ENCODE measurements at places on chromosomes 7 and 10.

- DNase-seq, result no peak
These were observed 50.2 kb downstream of the MTURN start for GRCh38 chr7:30184791-30185487.

DNA sequence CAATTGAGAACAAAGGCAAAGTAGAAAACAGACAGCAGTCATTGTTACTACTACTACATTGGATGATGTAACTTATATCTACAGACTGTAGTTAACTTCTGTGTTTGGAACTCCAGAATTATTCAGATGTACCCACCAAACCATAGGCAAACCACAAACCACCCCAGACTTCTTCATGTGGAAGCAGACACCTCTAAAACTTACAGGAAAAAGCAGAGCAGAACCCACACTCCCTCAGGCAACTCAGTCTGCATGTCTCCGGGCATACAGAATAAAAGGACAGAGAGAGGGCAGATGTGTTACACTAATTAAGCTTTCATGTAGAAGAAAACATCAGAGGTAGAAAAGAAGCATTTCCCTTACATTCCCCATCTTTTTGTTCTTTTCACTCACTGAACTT lies 9.0 kb downstream of the LSM5 start:
- no peak for DNase-seq

DNA sequence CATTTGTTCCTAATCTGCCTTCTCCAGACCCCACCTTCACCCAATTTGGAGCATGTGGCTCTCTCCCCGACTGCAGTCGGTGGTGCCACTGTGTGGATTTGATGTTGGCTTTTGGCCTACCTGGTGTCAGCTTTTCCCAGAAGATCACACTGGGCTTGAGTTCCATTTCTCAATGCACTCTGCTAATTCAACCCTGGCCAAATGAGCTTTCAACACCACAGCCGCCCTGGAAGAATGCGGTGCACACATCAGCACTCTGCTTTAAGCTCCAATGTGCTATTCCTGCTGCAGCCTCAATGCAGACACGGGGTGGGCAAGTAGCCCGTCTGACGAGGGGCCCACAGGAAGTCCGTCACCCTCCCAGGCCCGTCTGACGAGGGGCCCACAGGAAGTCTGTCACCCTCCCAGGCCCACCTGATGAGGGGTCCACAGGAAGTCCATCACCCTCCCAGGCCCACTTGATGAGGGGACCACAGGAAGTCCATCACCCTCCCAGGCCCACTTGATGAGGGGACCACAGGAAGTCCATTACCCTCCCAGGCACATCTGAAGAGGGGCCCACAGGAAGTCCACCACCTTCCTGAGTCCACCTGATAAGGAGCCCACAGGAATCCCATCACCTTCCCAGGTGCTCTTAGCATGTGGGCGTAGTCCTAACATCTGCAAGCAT lies 64.4 kb downstream of the ASB13 start:
- no peak for DNase-seq

- DNase-seq, result no peak
These were observed 6.6 kb downstream of the ANK3 start for GRCh38 chr10:60382946-60383681.

DNA sequence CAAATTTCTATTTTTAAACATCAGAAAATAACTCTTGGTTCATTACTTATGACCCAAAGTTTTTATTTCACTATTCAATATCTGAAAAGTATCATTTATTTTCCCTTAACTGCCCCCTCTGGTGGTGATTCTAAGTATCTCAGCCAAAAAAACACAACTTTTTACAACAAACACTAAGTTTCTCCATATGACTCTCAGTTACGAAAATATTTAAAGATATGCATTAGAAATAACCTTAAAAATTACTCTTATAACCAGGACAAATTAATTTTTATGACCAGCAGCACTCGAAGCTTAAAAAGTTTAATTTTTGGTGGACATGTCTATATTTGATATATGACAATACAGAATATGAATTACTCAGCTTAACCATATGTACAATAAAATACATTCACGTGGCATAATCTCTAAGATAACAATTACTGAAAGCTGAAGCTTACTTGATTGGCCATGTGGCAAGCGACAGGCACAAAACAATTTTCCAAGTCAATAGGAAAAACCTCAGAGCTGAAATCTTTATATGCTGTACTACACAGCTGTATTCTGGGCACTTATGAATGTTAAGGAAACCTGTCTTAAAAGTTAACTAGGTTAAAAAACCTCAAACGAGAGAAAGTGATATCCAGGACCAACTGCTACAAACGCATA lies 2.3 kb downstream of the HNRNPA2B1 start:
- no peak for DNase-seq

DNA sequence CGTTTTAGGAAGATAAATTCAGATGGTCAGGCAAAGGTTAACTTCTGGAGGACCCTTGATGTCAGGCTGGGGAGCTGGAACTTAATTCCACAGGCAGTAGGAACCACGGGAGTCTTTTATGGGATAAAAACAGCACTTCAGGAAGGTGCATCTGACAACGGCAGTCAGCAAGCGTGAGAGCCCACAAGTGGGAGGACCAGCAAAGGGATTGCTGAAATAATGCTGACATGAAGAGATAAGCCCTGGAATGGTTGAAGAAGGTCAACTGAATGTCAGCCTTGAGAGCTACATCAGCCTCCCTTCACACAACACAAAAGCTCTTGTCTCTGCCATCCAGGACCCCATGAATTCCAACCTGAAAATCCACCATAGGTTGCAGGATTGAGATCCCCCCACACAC lies 138.8 kb downstream of the SORCS1 start:
- no peak for DNase-seq

- no peak for DNase-seq
These were observed 67.0 kb downstream of the PPP1R9A start for GRCh38 chr7:94974423-94974822.

- no peak for DNase-seq
These were observed 18.7 kb downstream of the CCDC136 start for GRCh38 chr7:128810473-128810872.

DNA sequence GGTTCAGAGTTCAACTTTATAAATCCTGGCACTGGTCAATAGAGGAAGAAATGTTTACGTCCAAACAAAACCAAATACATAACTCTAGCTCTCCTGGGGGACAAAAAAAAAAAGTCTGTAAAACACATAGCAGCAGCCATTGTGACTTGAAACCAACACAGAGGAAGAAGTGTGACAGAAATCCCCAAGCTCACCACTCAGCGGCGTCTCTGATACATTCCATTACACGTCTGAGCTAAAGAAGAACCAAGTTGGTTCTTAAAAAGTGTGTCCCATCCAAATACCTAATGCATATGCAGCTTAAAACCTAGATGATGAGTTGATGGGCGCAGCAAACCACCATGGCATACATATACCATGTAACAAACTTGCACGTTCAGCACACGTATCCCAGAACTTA lies 58.3 kb upstream of the NANOS1 start:
- no peak for DNase-seq

GRCh38 chr10:1123972-1124371 lies 67.8 kb downstream of the WDR37 start:
- DNase-seq, result no peak

- DNase-seq, result no peak
These were observed 31.6 kb downstream of the NCAPG2 start for GRCh38 chr7:158672975-158673374.

- no peak for DNase-seq
These were observed 132.6 kb downstream of the WDR11 start for GRCh38 chr10:120983721-120984120.

- DNase-seq, result no peak
These were observed 120.8 kb upstream of the RET start for GRCh38 chr10:42956045-42956444.

DNA sequence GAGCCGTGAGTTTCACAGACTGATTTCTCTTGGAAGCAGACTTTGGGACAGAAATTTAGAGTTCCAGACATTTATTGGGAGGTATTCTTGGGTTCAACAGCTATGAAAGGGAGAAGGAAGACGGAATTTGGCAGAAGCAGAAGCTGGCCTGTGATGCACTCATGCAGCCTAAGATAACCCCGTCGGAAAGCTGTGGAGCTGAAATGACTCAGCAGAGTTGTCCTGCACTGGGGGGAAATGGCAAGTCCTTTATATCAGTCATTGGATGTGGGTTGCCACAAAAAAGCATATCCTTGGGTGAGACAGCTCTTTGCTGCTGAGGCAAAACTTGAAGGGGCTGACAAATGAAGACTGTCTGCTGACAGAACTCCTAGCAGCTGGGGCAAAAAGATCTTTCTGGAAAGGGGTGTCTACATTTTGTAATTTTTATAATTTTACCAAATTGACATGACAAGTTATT lies 11.5 kb upstream of the MICU1 start:
- peak; percentile 19 for DNase-seq

DNA sequence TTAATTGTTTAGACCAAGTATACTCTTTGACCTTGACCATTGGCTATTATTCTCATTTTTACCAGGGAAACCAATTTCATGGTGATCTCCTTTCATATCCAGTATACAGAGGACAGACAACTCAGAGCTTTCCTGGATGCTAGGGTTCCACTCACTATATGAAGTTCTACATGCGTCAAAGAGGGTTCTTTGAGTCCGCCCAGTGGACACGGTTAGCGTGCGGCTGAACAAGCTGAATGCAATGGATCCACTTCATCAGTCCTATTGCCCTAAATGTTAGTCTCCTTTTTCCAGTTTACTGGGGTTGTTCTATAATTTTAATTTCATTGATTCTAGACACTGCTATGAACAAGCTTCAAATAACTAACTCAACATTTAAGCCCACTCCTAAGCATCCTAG lies 162.4 kb upstream of the PCLO start:
- no peak for DNase-seq

DNA sequence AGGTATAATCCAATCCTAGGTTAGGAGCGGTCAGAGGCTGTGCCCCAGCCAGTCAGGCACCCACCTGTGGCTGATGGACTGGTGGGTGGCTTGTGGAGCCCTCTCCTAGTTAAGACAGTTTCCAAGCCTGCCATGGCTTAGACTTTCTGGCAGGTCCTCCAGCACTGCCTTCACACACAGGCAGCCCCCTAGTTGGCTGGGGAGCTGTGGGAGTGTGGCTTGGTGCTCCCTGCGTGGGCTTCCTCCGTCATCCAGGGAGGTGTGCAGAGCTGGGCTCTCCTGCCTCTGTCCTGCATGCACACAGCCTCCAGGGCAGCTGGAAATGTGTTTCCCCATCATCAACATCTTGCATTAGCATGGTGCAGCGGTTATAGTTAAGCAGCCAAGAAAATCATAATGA lies 84.3 kb upstream of the RHEB start:
- DNase-seq, result no peak

- DNase-seq, result no peak
These were observed 287.0 kb upstream of the CDC14C start for GRCh38 chr7:48637382-48637781.

- DNase-seq, result no peak
These were observed 485.0 kb upstream of the MGMT start for GRCh38 chr10:128981881-128982615.

DNA sequence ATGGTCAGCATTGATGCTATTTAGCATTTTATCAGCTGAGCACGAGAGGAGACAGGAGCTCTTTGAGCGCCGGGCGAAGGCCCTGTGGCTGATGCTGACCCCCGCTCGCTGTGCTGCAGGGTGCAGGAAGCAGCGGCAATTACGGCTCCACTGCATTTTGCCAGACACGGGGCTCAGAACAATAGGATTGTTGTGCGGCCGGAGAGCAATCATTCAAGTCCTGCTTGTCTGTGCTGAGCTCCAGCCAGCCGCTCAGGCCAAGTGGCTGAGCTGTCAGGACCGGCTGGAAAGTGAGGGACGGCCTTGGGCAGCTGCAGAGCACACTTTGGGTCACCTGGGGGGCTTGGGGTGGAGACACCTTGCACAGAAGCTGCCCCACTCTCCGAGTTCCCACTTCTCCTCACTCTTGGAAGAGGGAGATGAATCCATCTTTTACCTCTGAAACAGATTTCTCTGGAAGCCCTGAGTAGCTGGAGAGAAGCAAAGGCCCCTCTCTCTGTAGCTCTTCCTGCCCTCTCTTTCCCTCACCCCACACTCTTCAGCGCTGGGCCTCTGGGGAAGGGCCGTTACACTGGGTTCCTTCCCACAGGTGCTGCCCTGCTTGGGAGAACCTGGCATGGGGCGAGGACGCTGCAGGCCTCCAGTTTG lies 17.3 kb upstream of the ADARB2 start:
- DNase-seq, result no peak

DNA sequence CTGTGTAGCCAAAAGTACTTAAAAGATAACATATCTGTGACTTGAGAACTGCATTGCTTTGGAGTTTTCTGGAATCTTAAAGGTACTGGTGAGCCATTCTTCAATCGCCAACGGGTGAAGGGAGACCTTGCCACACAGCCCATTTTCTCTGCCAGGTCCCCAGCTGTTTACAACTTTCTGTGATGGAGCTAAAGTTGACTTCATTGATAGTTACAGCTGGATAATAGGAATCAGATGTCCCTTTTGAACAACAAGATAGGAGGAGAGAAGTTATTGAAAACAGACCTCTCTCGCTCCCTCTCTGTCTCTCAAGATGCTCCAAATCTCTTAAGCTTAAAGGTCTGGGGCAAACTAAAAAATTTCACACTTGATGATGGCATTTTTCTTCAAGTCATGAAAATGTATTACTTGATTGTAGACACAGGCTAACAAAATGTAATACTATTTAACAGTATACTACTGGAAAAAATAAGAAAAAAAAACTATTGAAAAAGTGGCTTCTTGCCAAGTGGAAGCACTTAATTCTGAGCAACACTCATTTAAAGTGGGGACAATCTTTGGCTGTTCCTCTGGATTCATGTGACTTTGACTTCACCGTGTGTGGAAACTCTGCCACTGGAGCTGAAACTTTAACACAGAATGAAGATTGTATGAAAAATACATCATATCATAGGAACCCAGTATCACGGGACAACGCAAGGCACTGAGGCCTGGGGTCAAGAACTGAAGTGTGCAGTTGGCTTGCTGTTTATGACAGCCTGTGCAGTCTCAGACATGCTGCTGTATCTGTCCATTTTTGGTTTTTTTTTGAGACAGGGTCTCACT lies 78.4 kb upstream of the AFAP1L2 start:
- DNase-seq, result no peak

GRCh38 chr10:32054094-32054493 lies 2.1 kb downstream of the KIF5B start:
- no peak for DNase-seq

- DNase-seq, result no peak
These were observed 1191.1 kb downstream of the SORCS1 start for GRCh38 chr10:105973360-105973759.

GRCh38 chr7:140384894-140385545 lies 13.3 kb downstream of the SLC37A3 start:
- no peak for DNase-seq

- DNase-seq, result no peak
These were observed 1.7 kb downstream of the TNS3 start for GRCh38 chr7:47580175-47580706.

- DNase-seq, result no peak
These were observed at the start of gene C7orf33 for GRCh38 chr7:148590471-148590870. Gene C7orf33, plus strand, starts transcription at chr7:148590766. Its CDS starts 160 bp downstream, at chr7:148590926.

- no peak for DNase-seq
These were observed 526.7 kb upstream of the FZD8 start for GRCh38 chr10:36168777-36169176.

GRCh38 chr10:86726677-86726999 lies 29.8 kb upstream of the BMPR1A start:
- DNase-seq, result no peak

- DNase-seq, result no peak
These were observed 75.1 kb downstream of the EXOC6 start for GRCh38 chr10:92923416-92923815.
